ENCODE measurements at places on chromosomes 2 and 18.
A peak's percentile ranks its signal among the peaks of the same experiment; 100 is the strongest.

GRCh38 chr2:152622219-152622618 is 95.0 kb downstream of the PRPF40A start:
- DNase-seq: no peak

- no peak for DNase-seq
These were observed 8.7 kb upstream of the SERPINB13 start for GRCh38 chr18:63578357-63578958.

DNA sequence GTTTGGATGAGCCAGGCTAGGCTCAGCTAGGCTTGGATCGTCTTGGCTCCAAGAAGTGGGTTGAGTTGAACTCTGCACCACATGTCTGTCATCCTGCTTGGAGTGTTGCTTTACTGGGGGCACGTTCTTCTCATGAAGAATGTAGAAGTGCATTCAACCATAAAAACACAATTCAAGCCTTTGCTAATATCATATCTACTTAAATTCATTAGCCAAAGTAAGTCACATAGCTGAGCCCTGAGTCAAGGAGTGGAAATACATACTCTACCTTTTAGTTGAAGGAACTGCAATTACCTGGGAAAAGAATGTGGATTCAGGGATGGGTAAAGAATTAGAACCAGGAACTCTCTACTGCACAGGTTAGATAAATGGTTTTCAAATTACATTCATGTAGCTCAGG is 360.4 kb upstream of the KCNH7 start:
- no peak for DNase-seq

GRCh38 chr2:207533461-207534008 is 3.8 kb downstream of the CREB1 start:
- peak; percentile 31 for DNase-seq

GRCh38 chr2:236574424-236575145 is 5.0 kb downstream of the ACKR3 start:
- peak; percentile 27 for DNase-seq

DNA sequence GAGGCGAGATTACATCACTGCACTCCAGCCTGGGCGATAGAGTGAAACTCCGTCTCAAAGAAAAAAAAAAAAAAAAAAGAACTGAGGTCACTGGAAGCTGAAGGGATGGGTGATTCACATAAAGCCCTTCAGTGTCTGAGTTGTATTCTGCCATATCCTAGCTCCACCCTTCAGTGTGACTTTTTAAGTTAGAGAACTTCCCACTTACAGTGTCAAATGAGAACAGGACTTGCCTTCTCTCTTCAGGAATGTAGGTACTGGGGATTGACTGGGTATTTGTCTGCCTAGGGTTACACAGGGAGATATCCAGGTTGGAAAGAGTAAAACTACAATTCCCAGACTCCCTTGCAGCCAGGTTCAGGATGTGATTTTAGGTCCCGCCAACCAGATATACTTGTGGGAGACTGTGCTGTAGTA is 37.9 kb downstream of the EHD3 start:
- DNase-seq: no peak

DNA sequence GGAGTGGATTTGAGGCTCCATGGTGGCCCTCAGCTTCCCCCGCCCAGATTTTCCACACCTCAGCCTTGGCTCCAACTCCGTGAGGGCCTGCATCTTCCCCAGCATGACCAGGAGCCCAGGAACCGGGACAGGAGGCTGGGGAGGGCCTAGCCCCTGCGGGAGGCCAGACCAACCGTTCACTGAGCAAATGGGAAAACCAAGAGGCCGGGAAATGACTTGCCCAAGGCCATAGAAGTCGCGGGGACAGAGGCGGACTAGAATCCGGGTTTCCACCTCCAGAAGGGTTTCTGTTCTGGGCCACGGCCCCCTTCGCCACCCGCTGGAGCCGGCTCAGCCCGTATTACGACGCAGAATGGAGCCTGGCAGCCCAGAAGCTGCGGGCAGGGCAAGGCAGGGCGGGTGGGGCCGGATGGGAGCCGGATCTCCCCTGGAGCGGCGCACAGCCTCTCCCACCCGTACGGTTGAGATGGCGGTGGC is 7.9 kb upstream of the CRYBA2 start:
- no peak for DNase-seq

DNA sequence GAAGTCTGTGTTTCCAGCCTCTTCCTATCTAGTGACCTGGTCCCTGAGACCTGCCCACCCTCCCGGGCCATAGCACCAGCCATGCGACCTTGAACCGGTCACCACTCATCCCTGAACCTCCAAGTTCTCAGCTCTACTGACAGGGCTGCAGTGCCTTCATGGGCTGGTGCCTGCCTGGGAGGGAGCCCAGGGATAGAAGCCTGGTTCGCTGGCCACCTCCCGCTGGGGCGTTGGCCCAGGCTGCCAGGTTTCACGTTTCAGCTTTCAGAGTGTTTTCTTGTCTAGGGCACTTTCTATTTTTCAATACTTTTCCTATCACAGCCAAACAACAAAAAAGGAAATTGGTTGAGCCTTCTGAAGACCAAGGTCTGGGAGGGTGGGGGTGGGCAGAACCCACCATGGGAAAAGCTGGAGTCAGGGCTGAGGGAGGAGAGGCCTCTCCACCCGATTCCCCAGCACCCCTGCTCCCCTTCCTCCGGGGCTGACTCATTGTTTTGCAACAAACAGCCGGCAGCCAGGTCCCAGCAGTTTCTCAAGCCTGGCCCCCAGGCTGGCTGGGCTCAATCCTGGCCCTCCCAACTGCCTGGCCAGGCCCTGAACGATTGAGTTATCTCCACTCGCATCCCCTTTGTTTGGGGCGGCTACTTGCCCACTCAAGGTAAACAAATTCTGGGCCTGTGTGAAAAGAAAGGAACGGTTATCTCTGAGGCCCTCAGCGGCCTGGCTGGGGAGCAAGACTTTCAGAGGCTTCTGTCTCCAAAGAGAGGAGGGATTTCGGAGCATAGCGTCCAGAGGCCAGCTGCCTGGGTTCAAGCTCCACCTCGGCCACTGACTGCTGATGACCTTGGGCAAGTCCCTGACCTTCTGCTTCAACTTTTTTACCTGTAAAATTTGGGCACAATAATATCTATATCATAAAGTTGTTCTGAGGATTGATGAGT is 47.5 kb downstream of the ZFP36L2 start:
- DNase-seq: peak; percentile 78

DNA sequence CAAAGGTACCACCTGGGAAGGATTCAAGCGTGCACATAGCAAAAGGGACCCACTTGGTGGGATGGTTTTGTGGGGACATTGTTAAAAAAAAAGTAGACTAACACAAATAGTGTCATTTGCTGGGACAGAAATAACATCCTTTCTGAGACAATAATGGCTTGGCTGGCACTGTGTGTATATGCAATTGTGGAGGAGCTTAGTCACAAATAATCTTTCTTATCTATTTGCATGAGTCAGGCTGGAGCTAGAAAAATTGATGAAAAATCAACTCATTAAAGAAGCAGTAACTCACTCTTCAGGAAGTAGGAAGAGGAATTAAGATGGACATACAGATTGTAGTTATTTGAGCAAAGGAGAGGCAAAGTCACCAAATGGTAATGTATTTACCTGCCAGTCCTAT is 29.5 kb upstream of the ITGB6 start:
- DNase-seq: no peak

DNA sequence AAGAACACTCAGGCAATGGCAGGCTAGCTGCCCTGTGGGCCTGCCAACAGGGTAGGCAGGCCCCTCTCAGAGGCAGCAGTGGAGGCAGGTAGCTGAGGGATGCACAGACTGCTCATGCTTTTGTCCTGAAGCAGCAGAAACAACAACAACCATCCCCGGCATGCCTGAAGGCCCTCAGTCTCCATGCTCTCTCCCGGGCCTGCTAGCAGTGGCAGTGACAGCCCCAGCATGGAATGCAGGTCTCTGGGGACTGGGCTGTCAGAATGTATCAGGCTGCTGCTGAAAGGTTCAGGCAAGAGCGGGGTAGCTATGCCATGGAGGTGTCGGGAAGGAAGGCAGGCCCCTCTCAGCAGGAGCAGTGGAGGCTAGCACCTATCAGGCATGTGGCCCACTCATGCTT is 209.8 kb downstream of the KCNJ3 start:
- DNase-seq: no peak

- DNase-seq: no peak
These were observed 182.2 kb upstream of the NRP2 start for GRCh38 chr2:205500065-205500464.

DNA sequence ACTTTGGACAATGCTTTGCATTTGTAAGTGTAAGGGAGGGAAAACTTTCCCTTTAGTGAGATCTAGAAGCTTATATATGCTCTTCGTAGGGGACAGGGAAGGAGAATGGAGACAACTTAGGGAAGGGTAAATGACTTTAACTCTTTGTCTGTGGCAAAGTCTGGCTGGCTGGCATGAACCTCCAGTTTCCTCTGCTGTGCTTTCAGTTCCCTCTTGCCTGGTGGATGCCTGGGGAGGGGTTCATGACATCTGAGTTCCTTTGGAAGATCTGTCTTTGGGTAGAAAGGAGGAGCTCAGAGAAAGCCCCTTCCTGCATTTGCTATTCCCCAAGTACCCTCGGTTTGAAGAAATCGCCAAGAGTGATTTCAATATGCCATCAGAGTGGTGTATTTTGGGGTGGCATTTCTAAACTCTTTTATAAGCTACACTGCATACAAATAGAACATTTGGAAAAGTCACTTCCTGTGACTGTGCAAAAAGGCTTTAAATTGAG is 143.6 kb downstream of the VAPA start:
- DNase-seq: no peak

DNA sequence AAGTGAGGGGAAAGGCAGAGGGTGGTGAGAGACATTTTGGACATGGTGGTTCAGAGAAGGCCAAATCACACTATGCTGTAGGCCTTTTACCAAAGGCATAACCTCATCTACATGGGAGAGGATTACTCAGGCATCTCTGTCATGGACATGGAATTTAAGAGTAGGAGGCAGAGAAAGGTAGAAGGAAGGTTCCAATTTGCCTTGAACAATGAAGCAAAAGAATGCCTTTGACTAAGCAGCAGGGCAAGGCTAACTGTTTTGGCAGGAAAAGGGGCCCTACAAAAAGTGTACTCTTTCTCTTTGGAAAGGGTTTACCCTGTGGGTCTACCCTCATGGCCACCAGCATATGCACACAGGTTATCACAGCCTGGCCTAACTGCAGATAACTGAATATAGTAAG is 45.6 kb upstream of the RNU4ATAC start:
- no peak for DNase-seq

GRCh38 chr2:240480834-240481623 is 45.6 kb downstream of the GPC1 start:
- DNase-seq: no peak

DNA sequence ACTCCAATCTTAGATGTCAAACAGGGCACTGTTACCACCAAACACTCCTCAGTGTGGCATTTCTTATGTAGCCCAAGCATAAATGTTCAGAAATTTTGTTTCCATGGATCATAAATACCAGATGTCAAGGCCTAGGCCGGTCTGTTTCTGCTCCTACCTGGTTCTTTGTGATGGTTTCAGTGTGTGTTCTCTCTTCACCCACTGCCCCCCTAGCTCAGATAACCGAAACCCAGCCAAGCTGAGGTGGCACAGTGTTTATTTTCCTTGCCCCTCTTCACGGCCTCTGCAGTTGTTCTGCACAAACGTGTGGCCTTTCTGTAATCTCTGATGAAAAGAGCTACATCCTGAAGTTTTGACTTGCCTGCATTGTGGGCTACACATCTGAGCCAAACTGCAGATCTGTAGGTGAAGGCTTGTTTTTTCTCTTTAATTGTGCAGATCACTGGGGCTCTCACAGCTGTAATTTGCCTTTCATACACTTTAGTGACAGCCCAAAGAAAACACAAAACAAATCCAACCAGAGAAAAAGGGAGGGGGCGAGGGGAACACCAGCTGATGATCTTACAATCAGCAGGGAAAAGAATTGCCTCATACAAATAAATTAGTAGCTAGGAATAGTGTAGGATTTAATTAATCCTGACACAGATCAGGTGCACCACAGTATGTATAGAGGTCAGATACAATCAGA is 99.1 kb downstream of the NRP2 start:
- DNase-seq: no peak

DNA sequence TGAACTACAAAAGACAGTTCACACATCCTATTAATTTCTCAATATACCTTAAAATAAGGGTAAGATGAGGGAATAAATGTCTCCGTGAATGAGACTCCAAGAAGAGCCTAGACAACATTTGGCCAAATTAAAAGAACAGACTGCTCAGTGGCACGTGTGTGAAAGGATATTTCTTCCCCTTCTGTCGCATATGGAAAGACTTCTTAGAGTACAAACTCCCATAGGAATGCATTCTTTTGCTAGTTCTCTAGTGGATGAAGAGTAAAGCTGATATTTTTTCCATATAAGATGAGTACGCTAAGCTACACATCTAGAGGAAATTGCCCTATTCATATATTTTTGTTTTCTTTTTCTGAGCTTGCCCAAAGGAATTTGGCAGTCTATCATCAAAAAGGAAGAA is 710.0 kb upstream of the ID2 start:
- no peak for DNase-seq

DNA sequence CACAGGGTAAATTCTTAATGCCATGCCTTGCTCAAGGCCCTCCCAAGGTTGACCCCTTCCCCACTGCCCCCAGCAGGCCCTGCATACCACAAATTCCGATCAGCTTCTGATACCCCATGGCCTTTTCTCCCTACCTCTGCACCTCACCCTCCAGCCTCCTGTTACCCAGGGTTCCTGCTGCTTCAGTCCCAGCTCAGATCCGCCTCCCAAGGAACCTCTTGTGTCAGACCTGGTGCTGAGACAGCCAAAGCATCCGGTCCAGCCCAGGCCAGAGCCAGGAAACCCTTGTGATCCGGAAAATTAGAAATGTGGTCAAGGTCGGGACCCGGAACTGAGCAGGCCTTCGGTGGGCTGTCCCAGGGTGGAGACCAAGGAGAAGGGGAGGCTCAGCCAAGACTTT is 231.3 kb downstream of the BCL2 start:
- DNase-seq: no peak

GRCh38 chr2:85746321-85747004 is 7.3 kb upstream of the ATOH8 start:
- DNase-seq: peak; percentile 19

- DNase-seq: no peak
These were observed 25.7 kb downstream of the SULT1C4 start for GRCh38 chr2:108403494-108403893.

DNA sequence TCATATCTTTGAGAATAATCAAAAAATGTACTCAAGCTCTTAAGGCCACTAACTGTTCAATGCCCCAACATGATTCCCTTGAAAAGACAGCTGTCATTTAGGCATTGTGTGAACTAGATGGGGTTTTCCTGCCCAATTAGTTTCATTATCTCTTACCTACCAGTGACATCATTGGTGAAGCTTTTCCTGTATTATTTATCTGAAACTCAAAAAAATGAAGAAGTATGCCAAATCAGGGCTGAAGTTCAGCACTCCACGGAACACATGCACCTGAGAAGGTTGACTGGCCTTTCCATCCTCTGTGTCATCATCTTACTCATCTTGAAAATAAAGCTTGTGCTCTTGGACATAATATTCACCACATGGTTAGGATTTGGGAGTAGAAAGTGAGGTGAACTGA is 126.4 kb downstream of the TXNL1 start:
- DNase-seq: no peak

GRCh38 chr2:117717072-117717471 is 97.4 kb upstream of the DDX18 start:
- no peak for DNase-seq

Data from NCI-H510A treated with DMSO at 0.1 percent for 48 hours (cell line).